ENCODE measurements at places on chromosomes 7 and 10. TPM values are rescaled to one million over a fixed set of nuclear protein-coding genes. Genes with fewer than 3 reads are reported as not detected.

GDF2 gene
- polyA plus RNA-seq, result not detected

GRCh38 chr7:24438232-24438631, 135.0 kb upstream of the PALS2 start:
- DNase-seq, result no peak

DNA sequence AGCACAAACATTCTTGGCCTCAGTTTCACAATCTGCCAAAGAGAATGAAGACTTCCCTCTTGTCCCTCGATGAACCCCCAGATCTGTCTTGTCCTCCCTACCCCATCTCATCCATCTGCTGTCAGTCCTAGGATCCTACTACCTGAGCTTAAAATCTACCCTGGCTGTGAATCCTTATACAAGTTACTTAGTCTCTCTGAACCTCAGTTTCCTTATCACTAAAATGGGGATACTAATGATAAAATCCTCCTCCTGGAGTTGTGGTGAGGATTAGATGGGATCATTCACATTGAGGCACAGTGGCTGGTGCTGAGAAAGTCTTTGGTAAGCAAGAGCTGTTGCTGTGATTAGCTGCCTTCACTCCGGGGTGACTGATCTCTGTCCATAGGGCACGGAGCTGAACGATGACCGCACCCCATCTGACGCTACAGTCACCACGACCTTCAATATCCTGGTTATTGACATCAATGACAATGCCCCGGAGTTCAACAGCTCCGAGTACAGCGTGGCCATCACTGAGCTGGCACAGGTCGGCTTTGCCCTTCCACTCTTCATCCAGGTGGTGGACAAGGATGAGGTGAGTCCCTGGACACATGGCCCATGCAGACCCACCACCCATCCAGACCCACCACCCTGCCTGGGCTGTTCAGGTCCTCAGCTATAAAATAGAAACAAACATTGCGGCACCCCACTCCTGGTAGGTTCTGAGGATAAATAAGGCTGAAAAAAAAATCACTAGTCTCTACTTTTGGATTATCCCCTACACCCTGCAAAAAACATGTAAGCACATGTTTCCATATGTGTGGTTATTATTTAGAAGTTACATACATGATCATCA, 102.5 kb downstream of the C10orf105 start:
- DNase-seq, result no peak

DNA sequence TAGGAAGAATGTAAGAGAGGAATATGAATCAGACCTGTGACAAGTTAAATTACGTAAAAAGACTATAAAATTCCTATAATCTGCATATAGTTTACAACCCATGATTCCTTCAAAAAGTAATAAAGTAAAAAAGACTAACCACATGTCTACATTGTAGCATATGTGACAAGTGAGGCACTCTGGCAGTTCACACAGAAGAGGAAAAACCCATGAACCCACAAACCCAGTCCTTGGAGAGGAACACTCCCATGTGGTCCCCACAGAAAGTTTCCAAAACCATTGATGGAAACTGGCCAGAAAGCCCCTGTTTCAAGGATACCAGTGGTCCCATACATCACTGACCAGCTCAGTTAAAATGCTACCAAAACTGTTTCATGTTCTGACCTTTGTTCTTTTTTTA, 15.7 kb downstream of the KDM7A start:
- DNase-seq, result no peak

FOXI2 gene
- 1.5 TPM for polyA plus RNA-seq

- DNase-seq, result no peak
Observed at GRCh38 chr10:122510326-122510725, 49.0 kb downstream of the HTRA1 start.

Measured in kidney (tissue), 22 donors.